GM19239 (cell line): ENCODE measurements at places on chromosomes 5 and 9.

GRCh38 chr5:149202910-149203451 is 61.7 kb downstream of the ABLIM3 start:
- DNase-seq: no peak

DNA sequence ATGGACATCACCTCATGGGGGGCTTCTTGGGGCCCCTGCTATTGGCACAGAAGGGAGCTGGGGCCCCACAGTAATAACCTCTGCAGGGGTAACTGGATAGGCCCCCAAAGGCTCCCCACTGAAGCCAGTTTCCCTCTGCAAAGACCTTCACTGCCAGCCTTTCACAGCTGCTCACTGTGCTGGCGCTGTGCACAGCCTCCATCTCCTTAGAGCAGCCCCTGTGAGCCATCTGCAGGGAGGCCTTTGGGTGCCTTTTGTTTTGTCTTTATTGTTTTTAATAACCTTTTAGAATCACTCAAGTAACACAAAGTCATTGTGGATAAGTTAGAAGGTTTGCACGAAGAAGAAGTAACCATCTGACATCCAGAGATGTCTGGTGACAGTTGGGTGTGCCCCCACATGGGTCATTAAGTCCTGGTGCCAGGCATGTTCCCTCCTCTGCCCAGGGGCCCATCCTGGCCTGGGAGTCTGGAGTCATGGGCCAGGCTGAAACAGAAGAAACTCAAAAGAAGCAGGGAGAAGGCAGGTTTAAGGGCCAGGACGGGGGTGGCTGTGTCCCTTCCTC is 42.7 kb downstream of the NCS1 start:
- DNase-seq: no peak

- DNase-seq: no peak
Measured at GRCh38 chr9:134146774-134147493, 11.1 kb downstream of the WDR5 start.

DNA sequence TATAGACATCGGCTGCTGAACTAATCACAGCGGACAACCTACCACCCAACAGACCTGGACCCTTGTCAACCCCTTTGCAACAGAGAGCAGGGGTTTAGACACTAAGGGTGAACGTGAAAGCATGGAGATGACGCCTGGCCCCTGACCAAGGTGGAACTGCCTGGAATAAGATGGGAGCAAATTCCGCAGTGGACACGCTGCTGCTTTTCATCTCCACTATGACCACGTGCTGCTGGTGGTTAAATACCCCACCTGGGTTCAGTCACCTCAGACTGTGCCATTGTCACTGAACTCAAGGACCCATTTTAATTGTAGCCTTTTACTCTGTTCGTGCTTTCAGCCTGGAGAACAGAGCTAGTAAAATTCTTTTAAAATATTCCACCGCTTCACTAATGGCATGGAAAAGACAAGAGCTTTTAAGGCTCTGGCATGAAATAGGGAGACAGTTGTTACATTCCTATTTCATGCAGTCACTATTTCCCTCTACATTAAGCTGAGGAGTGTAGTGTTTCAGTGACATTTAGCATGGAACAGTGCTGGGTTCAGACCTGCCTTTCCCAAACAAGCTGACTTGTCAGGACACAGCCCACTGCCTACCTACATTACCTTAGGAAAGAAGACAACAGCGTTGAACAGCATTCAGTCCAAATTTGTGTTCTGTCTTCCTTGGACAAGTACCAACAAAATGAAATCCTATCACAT is 96.8 kb downstream of the ANKRD18B start:
- no peak for DNase-seq

DNA sequence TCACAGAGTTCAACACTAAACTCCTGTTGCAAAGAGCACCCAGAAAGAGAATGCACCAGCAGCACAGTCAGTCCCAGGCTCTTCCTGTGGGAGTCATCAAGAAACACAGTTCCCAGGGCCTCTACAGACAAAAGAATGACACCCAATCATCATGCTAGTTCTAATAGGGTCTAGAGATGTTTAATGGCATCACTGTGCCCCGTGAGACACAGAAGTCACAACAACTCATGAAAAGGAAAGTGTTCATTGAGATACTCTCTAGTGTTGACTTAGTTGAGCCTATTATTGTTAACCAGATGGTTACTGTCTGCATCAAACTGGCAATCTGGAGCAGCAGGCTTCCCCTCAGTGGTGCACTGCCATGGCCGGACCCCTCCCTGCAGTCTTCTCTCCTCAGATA is 1.6 kb downstream of the KLHL3 start:
- no peak for DNase-seq

DNA sequence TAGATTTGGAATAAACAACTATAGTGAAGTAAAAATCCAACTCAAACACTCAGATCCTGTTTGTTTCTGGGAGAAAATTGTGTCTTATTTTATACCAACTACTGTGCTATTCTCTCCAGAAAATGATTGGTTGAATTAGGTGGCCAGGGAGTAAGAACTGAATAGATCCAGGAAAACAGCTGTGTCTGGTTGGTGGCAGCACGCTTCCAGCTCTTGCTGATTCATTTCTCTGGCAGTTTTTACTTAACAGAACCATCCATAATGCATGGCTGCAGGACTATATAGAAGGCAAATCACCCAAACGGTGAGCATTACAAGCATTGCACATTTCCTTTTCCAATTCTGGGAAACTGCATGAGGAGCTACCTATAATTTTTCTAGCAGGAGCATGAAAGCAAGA is 29.5 kb downstream of the DMAC1 start:
- no peak for DNase-seq

DNA sequence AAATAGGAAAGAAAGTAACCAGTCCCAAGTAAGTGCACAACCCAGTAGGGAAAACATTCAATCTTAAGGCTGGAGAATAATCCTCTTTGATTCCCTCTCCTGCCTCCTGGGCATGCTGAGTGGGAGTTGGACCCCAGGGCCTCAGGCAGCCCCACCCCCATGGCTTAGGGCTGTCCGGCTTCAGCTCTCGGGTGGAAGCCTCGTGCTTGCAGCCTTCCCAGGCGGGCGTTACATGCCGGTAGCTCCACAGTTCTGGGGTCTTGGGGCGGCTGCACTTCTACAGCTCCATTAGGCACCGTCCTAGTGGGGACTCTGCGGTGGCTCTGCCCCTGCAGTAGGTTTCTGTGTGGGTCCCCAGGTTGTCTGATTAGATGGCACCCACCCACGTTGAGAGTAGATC is 10.1 kb downstream of the GLIPR2 start:
- DNase-seq: no peak

GRCh38 chr5:107619781-107620180 is 51.0 kb downstream of the EFNA5 start:
- no peak for DNase-seq

DNA sequence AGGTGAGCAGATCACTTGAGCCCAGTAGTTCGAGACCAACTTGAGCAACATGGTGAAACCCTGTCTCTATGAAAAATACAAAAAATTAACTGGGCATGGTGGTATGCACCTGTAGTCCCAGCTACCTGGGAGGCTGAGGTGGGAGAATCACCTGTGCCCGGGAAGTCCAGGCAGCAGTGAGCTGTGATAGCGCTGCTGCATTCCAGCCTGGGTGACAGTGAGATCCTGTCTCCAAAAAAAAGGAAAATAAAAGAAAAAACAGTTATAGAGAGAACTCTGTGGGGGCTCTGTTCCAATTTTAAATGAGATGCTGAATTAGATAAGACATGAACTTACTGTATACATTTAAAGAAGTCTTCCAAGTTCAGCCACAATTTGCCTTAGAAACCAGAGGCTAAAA is 44.2 kb downstream of the SLC38A9 start:
- no peak for DNase-seq

DNA sequence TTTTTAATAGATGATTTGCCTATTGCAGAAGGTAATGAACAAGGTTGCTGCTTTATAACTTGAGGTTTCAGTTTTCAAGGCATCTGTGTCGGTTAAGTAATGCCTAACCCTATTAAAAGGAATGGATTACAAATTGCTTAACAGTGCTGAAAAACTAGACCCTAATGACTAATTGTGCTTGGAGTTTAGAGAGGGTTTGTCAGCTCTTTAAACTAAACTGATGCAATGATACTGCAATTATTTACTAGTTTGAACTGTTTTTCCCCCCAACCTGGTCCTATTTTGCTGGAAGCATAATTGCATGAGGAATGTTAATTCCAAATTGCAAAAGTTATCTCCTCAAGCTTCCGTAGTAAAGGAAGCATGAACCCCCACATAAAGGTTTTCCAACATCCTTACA is 39.3 kb upstream of the TLX3 start:
- no peak for DNase-seq

DNA sequence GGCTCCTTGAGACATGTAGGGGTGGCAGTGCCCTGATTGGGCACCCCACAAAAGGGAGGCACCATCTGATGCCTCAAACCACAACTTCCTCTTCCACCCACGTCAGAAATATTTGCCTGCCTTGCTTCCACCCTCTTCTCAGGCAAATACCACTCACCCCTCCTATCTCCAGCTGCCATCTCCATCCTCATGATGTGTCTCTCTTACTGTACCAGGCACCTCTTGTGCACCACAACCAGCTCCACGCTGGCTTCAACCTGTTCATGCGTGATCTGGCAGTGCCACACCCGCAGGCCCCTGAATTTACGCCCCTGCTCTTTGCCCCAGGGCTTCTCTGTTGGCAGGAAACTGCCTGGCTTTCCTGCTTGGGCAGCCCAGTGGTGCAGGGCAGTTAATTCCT is 87.8 kb upstream of the HSPA9 start:
- DNase-seq: no peak

GRCh38 chr9:121909111-121909510 is 184.0 kb downstream of the TTLL11 start:
- no peak for DNase-seq

DNA sequence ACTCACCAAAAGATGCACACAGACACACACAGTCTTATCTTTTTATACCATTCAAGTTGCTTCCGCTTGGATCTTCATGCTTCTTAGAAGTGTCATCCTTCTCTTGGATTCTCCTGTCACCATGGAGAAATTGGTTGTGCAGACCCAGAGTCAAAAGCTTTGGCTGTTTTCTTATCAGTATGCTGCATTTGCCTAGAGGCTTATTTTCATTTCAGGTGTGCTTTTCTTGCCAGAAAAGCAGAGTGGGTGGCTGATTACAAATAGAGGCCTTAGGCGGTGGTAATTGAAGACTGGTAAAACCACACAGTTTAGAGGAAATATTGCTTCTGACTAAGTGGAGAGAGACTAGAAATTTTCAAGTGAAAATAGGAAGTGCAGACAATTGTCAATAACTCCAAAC is 70.2 kb upstream of the TLE4 start:
- no peak for DNase-seq

DNA sequence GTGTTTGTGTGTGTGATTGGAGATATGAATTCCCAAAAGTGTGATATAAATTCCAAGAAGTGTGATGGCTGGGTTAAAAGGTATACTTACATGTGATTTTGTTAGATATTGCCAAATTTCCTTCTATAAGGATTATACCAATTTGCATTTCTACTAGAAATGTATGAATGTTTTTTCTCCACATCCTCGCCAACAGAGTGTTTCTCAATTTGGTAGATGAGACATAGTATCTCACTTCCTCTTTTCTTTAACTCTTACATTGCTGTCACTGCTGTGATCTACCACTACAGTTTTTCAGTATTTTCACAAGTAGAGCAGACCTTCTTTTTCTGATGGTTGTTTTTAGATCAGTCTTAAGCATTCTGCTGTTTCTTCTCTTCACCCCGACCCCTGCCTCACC is 111.3 kb downstream of the FER start:
- DNase-seq: peak; percentile 15

- DNase-seq: no peak
Measured at GRCh38 chr5:163165277-163165676, 272.1 kb upstream of the CCNG1 start.

GRCh38 chr9:129574911-129575585 is 45.9 kb downstream of the C9orf50 start:
- DNase-seq: no peak

DNA sequence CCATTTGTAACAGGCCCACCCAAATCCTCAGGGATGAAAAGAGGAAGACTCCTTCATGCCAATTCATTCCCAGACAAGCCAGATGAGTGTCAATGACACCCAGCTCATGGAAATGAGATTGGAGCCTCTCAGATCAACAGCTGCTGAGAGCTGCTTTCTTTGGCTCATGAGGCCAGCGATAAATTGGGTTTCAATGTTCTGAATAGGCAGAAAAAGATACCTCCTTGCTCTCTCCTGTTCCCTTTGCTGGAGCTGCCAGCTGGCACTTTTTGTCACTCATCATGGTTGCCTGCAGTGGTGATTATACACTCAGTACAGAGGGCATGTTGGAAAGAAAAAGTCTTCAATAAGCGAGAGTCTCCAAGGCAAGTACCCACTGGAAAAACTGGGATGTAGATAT is 47.1 kb downstream of the SH3RF2 start:
- no peak for DNase-seq

DNA sequence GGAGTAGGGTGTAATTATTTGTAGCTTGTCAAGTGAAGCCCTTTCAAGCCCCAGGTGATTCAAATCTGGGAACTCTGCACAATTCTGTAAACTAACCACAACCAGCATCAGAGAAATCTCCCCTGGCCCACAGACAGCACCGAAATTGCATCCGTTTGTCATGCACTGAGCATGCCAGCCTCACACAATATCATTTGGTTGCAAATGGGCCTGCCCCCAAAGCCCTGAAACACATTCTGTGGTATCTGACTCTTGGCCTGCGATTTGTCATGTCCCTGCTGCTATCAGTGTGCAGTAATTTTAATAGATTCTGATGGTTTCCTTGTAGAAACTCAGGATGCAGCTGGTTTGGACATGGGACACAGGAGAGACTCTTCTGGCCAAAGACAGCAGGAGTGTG is 35.3 kb downstream of the SNX24 start:
- DNase-seq: no peak

GRCh38 chr9:134959971-134960310 is 42.2 kb upstream of the FCN1 start:
- DNase-seq: no peak

DNA sequence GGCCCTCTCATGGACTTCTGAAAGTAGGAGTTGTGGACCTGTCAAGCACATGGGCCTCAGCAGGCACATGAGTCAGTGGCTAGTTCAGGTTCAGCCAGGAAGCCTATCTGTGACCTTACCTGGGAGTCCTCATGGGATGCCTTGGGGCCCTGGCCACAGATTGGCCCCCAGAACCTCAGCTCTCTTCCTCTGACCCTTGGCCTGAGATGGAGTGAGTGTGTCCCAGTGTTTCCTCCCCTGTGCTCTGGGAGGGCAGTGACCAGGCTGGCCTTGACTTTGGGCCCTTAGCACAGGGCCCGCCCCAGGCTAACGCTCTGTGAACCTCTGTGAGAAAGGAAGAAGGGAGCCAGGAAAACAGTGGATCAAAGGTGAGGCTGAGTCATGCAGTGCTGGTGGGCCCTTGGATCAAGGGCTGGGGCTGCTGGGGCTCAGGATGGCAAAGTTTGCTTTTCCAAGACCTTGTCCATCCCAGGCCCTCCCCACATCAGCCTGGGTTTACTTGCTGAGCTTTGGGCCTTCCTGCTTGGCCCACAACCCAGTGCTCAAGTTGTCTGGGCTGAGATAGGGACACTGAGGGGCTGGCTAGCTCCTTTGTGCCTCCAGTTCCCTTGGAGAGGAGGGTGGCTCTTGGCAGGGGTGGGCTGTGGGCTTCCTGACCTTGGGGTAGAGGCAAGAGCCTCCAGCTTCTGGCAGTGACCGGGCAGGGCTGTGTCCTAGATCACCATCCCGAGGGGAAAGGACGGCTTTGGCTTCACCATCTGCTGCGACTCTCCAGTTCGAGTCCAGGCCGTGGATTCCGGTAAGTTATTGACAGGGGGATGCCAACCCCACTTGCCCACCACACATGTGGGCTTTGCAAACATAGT is 41.4 kb downstream of the RGS3 start:
- no peak for DNase-seq

GRCh38 chr9:92654481-92655301 is 15.2 kb downstream of the IPPK start:
- DNase-seq: no peak

GRCh38 chr5:173866858-173867679 is 21.1 kb upstream of the CPEB4 start:
- no peak for DNase-seq

GRCh38 chr9:121759996-121760395 is 108.6 kb downstream of the DAB2IP start:
- no peak for DNase-seq
